Activated naive CD4-positive, alpha-beta T cell treated with anti-CD3 and anti-CD28 coated beads, Interleukin-2, amount 50 U/mL, for 16 hours (primary cell): ENCODE measurements at places on chromosomes 1 and 21.

DNA sequence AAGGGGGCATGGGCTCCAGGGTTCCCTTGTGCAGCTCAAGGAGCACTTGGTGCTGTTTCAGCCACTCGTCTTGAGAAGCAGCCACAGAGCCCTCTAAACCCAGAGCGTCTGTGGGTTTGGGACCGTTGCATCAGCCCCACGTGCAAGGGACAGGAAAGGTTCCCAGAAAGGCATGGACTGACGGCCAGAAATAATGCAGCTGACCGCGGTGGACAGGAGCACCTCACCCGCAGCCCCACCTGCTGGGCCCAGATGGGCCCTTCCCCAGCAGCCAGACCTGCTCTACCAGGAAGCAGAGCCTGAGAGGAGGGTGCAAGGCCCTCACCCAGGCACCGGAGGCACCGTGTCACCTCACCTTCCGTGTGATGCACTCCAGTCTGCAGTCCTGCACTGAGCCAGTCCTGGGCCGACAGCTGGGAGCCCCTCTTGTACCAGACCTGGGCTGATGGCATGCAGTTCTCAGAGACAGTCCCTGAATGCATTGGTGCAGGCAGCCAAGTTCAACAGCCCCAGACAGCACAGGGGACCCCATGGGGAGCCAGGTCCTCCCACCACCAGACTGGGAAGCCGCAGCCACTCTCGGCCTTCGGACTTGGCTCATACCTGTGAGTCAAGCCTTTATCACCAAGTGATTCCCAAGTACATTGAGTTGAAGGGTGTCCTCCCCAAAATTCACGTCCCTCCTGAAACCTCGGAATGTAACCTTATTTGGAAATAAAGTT is 4.8 kb upstream of the TFF3 start:
- no peak for DNase-seq

GRCh38 chr1:207240325-207241101 is 81.0 kb upstream of the CD55 start:
- no peak for DNase-seq

- DNase-seq = no peak
Measured at GRCh38 chr1:209965996-209966395, 28.0 kb downstream of the SYT14 start.

DNA sequence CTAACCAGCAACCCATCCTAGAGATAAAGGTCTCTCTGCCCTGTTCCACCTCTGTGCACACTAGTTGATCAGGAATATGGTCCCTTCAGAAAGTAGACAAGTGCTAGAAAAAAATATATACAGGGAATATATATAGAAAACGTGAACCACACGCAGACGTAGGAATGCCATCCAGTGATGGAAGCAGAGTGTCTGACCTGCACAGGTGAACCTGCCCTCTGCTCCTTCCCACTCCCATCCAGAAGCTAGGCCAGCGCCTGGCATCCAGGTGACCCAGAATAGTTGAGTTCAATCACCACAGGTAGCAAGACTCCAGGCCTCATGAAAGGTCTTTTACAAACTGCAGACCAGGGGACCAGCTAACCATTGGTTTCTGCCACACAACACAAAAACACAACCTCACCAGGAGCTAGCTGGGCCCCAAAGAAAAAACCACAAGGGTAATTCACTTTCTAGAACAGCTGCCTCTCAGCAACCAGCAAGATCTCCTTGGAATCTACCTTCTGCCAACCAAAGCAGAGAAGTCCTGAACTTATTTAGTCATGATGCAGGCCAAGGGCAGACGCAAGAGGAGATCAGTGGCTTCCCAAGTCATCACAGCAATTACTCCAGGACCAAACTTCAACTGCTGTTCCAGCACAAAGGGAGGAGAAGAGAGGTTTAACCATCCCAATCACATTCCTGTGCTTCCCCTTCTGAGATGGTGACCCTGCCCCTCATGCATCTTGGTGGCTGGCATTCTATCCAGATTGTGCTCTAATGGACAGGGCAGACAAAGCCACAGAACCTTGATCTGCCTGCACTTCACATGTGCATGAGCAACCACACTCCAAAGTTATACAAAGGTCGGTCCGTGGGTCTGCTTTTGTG is 53.0 kb downstream of the GPR161 start:
- no peak for DNase-seq

DNA sequence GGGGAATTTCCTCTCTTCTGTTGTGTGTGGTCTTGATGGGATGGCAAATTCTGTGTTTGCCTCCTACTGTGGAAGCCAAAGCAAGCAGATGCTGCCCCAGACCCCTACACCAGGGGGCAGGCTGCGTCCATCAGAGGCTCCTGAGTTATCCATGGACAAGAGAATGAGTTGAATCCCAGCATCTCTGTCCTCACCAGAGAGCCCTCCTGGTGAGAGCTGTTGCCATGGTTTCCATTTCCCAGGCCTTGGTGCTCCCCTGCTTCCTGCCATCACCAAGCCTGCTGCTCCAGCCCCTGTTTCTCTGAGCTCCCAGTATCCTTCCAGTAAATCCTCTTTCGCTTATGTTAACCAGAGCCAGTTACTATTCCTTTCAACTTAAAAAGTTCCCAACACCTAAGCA is 20.4 kb upstream of the GNG12 start:
- DNase-seq = no peak

DNA sequence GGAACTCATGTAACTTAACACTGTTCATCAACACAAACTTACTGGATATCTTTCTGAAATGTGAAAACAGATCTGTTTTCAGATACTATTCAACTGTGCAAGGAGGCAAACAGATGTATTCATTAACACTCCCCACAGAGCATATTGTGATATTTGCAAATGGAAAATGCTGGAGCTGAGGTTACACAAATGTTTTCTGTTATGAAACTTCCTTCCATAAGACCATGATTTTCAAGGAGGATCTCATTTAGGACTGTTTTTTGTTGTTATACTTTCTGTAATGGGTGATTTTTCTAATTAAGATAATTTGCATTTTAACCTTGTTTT is 56.1 kb downstream of the GABPA start:
- DNase-seq = no peak

DNA sequence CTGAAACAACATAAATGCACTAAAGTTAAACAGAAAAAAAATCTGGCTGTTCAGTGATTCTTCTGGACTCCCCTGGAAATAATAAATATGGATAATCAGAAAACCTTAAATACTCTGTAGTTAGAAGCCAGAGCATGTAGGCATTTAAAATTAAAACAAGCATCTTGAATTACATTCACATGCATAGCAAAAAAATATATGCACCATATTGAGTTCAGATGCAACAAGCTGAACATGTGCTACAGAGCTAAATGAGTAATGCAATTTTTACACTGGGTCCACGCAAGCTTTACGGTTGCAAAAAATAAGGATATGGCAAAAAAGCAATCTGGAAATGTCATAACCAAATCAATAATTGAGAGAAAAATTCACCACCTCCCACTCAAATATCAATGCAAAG is 11.5 kb upstream of the KCNT2 start:
- no peak for DNase-seq

DNA sequence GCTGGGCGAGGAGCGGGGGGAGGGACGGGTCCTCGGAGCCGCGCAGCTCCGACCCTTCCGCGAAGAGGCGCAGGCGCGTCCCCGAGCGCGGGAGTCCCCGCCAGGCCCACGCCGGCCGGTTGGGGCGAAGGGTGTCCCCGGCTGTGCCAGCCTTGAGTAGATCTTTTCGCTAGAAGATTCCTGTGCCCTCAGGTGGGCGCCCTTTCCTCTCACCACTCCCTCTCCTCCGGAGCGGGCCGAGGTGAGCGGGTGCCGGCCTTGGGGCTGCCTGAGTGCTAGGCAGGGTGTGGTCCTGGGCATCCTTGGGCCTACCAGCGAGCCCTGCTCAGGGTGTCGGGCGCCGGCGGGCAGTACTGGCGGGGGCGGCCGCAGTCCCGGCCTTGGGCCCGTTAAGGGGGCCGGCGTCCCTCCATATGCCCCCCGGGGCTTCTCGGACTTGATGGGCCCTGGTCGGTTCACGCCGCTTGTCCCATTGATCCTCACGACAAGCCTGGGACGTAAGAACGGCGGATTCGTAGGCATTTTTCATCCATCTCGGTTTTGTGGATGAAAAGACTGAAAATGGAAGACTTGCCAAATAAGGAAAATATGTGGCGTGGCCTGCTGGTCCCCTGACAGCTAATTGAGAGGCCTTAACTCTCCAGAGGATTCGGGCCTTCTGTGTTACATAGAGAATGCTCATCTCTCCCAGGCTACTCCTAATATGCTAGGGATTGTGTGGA is 712 bp downstream of the DEGS1 start:
- peak; percentile 62 for DNase-seq

DNA sequence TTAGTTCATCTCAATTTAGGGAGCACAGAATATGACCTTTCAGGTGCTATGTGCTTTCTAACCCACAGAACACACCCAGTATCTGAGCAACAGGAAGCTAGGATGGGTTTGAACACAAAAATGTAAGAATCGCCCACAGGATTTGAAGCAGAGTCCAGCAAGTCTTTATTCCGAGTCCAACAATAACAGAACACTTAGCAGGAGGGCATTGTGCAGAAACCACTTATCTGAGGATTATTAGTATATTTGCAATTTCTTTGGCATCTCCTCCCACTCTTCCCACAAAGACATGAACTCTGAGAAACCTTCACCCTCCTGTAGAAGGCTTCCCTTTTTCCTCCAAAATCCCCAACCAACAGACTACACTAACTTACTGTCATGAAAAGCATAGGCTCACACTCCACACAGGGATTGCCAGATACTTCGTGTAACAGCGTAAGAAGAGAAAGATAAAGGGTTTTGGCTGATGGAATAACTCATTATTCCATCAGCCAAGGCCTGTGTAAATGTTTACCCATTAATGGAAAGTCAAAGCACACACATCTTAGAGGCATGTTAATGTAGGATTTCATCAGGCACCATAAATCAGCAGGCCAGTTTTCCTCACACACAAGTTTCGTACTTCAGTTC is 16.1 kb downstream of the SIPA1L2 start:
- no peak for DNase-seq

GRCh38 chr1:53477651-53478501 is 18.7 kb downstream of the DMRTB1 start:
- DNase-seq = no peak

GRCh38 chr21:23522751-23523150 is 2084.5 kb downstream of the MRPL39 start:
- DNase-seq = no peak

DNA sequence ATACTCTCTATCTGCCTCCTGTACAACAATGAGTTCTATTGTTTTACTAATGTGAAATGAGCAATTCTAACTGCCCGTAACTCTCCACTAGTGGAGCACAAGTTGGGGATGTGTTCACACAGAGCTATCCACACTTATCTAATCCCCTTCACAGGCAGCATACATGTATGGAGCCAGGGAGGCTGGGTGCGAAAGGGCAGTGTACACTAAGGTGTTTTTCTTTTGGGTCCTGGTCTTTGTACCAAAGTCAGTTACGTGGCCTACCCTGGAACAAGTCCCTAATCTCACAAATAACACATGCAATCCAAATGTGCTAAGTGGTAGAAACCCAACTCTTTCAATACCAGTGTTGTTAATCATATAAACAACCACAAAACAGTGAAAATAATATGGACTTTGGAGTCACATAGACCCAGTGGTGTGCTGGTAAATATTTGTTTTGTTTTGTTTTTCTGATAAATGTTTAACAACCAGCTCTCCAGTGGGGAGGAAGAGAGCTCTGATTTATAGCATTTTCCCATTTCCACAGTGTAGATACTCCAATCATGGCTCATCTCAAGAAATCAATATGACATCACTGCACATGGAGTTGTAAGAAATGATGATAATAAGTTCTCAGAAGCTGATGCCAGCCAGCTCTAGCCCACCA is 319.9 kb upstream of the DUSP10 start:
- DNase-seq = no peak
